Activated gamma-delta T cell (primary cell): ENCODE measurements at places on chromosomes 5 and 9.

GRCh38 chr9:14203356-14204056 is 110.4 kb downstream of the NFIB start:
- DNase-seq, result no peak

- no peak for DNase-seq
These were observed 260.2 kb downstream of the ARHGAP26 start for GRCh38 chr5:143030349-143030748.

DNA sequence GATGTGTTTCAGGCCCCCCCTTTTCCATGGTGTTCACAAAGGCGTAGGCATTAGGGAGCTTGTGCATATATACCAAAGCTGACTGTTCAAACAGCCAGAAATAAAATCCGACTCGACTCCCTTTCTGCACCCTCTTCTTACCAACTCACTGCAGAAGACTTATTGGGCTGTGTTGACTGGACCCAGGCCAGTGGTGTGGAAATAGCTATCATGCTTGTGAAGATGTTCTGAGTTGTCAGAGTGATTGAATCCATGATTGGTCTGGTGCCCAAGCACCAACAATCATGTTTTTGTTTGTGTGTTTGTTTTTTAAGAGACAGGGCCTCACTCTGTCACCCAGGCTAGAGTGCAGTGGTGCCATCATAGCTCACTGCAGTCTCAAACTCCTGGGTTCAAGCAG is 21.6 kb downstream of the TJP2 start:
- DNase-seq, result no peak

- DNase-seq, result no peak
These were observed 103.5 kb upstream of the NR3C1 start for GRCh38 chr5:143506836-143507552.

GRCh38 chr5:42767491-42768105 is 11.0 kb downstream of the CCDC152 start:
- DNase-seq, result no peak
